ENCODE measurements at places on chromosomes 12 and 14. TPM values are rescaled to one million over a fixed set of nuclear protein-coding genes. Genes with fewer than 3 reads are reported as not detected.

DNA sequence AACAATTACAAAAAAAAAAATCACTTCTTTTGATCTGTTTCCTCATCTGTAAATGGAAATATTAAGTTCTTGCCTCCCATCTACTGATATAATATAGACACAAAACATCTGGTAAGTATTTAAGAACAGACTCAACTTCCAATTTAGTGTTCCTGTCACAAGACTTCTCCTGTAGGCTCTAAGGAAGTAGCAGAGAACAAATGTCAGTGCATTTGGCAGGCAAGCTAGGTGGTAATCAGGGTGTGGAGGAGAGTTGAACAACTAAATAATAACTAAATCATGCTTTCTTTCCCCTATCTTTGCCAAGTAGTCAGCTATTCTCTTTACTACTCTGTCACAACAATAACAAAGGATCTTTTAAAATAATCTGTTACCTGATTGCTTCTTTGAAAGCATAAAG lies 22.1 kb downstream of the BAZ1A start:
- DNase-seq, result no peak

Gene SLC15A5
- total RNA-seq, result not detected

Gene TSPAN19
- not detected for total RNA-seq

Gene PTPRB
- 35.9 TPM for total RNA-seq

Gene MYH6
- total RNA-seq, result 0.07 TPM

DNA sequence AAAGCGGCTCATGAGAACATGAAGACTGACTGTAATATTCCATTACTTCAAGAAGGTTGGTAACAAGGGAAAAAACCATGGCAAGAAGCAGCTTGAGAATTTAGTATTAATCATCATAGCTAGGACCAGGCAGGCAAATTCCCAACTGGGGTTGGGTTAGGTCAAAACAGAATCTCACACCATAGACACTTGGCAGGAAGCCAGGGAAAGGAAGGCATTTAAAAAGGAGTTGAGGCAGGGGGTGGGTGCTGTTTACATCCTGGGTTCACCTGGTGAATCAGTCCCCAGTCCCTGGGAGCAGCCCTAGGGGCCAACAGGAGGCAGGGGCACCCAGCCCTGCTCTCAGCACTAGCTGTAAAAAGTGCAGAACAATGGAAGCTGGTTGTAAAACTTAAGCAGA lies 108.6 kb downstream of the EGLN3 start:
- DNase-seq, result no peak

Gene RNF212B
- total RNA-seq, result not detected

DNA sequence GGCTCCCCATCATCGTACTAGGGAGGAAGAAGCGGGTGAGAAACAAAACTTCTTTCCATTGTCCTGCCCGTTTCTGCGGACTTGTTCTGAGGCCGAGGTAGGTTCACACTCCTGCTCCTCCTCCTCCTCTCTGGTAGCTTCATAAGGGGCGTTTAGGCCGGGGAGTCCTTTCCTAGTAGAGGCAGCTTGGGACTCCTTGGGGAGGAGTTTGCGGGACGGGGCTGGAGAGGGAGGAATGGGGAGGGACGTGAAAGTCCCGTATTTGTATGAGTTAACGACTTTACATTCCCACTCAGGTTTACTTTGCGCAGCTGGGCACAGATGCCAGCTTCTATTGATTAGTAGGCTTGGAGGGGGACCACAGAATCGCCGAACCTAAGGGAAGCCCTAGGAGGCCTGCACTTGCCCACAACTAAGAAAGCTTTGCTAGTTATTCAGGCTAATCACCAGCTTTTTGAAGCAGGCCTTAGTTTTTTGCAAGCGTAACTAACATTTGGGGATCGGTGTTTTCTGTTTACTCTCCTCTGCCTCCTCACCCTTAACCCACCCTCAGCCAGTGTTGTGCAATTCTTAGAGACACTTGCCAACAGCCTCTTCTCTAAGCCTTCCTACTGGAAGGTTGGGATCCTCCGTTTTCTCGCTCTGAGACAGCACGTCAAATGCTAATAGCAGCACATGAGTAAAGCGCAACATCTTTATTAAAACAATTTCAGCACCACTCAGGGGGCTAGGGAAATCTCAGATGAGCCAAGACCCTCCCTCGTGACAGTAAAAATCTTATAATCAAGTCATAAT lies 499 bp downstream of the RNASE4 start:
- DNase-seq, result no peak
